ENCODE measurements at places on chromosomes 7 and 10.

- DNase-seq, result no peak
These were observed 74.0 kb downstream of the GPR141 start for GRCh38 chr7:37757563-37757962.

DNA sequence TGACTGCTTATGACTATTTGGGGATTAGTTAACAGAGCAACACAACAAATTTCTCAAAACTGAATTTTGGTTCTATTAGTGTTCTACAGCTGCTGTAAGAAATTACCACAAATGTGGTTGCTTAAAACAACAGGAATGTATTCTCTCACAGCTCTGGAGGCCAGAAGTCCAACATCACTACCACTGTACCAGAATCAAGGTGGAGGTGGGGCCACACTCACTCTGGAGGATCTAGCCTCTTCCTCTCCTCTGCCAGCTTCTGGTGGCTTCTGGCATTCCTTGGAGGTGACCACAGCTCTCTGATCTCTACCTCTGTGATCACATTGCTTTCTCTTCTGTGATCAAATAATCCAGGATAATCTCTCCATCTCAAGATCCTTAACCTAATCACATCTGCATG lies 194.7 kb upstream of the BMPER start:
- DNase-seq, result no peak

GRCh38 chr7:115789901-115790300 lies 240.7 kb downstream of the TFEC start:
- no peak for DNase-seq

GRCh38 chr10:92880233-92880861 lies 32.0 kb downstream of the EXOC6 start:
- peak; percentile 55 for DNase-seq

- no peak for DNase-seq
These were observed 23.3 kb downstream of the NPY start for GRCh38 chr7:24307326-24307725.

- DNase-seq, result peak; percentile 61
These were observed 805 bp downstream of the RASGEF1A start for GRCh38 chr10:43265799-43266721.
